Activated naive CD4-positive, alpha-beta T cell treated with anti-CD3 and anti-CD28 coated beads, Interleukin-2, amount 50 U/mL, for 16 hours (primary cell): ENCODE measurements at places on chromosomes 6 and 20.

DNA sequence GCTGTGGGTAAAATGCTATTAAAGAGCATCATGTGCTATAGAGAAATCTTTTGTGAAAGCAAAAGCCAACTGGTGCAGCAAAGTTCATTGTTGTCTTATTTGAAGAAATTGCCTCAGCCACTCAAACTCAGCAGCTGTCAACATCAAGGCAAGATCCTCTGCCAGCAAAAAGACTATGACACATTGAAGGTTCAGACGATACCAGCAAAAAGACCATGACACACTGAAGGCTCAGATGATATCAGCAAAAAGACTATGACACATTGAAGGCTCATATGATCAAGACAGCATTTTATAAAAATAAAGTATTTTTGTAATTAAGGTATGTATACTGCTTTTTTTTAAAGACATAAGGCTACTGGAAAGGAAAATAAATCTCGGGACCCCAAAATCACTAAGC lies 118.4 kb upstream of the RUNX2 start:
- no peak for DNase-seq

DNA sequence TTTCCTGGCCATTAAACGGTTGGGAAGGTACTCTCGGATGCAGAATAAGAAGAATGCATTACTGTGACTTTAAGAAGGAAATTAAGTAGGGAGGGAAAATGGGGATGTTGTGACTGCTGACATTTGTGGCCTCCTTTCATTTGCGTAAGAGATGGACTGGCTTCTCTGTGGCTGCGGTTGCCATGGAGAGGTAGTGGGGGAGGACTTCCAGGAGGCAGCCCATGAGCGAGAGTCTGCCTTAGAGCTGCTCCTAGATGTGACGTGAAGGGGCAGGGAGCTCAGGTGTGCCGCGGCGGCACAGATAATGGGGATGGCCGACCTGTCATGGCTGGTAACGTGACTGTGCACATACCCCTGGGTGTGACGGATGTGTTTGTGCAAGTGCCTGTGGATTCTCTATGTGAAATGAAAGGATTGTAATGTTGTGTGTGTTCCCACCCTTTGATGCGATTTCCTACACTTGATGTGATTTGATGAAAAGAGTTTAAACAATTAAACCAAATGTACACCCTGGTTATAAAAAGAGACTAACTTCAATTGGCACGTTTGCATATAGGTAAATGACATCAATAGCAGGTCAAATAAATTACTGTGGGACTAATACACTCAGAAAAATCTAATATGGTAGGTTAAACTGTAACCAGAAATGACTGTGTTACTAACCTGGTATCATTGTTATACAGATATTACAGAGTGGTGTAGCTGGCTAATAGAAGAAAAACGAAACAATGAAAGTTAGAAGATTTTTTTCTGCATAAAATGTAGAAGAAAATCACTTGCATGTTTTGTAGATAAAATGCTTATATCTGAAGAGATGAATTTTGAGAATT lies 48.9 kb downstream of the HIVEP1 start:
- DNase-seq = peak; percentile 40

- DNase-seq = no peak
Observed at GRCh38 chr20:62178316-62179161, 4.3 kb upstream of the MTG2 start.

GRCh38 chr20:11195169-11195568 lies 521.4 kb upstream of the JAG1 start:
- no peak for DNase-seq

GRCh38 chr20:32457479-32457986 lies 99.4 kb downstream of the ASXL1 start:
- no peak for DNase-seq

- no peak for DNase-seq
Observed at GRCh38 chr20:15320941-15321340, 983.5 kb upstream of the FLRT3 start.

- no peak for DNase-seq
Observed at GRCh38 chr20:17636523-17637412, 45.3 kb downstream of the RRBP1 start.

- DNase-seq = no peak
Observed at GRCh38 chr20:24690408-24690807, 221.0 kb downstream of the SYNDIG1 start.

DNA sequence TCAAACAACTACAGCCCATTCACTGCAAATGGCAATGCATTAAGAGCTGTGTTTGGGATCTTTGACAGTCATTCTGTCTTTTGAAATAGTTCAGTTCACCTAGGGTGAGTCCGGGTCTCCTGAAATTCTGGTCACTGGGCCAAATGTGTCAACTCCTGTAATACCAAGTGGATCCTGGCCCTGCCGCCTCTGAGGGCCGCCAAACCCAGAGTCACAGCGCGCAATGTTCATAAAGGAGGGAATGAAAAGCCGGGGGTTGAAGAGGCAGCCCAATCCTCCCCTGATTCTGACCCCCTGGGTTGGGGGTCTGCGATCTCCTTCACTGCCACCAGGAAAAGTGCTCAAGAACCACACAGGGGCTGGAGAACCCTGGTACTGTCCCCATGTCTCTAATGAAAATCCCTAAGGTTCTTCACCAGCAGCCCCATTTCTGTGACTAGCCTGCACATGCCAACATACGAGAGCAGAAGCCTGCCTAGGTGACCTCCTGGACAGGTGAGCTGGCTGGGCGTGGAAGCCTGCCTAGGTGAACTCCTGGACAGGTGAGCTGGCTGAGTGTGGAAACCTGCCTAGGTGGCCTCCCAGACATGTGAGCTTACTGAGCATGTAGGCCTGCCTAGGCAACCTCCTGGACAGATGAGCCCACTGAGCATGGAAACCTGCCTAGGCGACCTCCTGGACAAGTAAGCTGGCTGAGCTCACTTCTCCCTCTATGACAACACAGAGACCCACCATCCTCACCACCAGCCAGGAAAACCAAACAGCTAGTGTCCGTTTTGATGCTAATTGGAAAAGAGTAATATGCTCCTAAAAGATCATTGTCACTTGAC lies 16.1 kb upstream of the APMAP start:
- DNase-seq = no peak
